SHP77 (cell line): ENCODE measurements at places on chromosomes 2 and 18.

GRCh38 chr2:237270520-237270919 lies 143.4 kb downstream of the COL6A3 start:
- no peak for DNase-seq

- no peak for DNase-seq
Measured at GRCh38 chr2:227971619-227972230, 100.3 kb downstream of the DAW1 start.

- no peak for DNase-seq
Measured at GRCh38 chr2:107548216-107548615, 278.5 kb upstream of the RGPD4 start.

DNA sequence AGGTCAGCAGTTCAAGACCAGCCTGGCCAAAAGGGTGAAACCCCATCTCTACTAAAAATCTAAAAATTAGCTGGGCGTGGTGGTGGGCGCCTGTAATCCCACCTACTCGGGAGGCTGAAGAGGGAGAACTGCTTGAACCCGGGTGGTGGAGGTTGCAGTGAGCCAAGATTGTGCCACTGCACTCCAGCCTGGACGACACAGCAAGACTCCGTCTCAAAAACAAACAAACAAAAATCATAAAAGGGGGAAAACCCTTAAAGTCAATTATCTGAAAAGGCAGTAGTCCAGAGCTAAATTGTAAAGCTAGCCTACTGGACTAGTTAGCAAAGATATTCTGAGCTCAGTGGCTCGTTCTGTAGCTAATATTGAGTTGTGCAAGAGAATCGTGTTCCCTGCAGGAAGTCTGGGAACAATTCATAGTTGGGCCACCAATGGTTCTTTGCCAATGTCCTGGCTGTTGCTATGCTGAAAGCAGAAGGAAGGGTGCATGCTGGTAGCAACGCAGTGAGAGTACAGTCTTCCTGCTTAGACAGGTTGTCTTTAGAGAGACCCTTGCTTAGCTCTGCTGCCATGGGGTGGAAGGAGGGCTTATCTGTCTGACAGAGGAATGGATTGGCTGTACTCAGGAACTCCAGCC lies 4.3 kb downstream of the TGOLN2 start:
- no peak for DNase-seq

- DNase-seq, result no peak
Measured at GRCh38 chr2:151805961-151806360, 22.3 kb downstream of the ARL5A start.

- no peak for DNase-seq
Measured at GRCh38 chr18:45517181-45517741, 98.0 kb upstream of the SLC14A2 start.

- no peak for DNase-seq
Measured at GRCh38 chr18:3910512-3910911, 460.5 kb downstream of the TGIF1 start.

- no peak for DNase-seq
Measured at GRCh38 chr2:128474036-128474955, 155.6 kb upstream of the HS6ST1 start.

GRCh38 chr2:162282765-162283425 lies 35.6 kb downstream of the IFIH1 start:
- DNase-seq, result no peak

GRCh38 chr18:28181616-28182015 lies 4.7 kb upstream of the CDH2 start:
- no peak for DNase-seq
